Esophagus mucosa (tissue), 1 donor: ENCODE measurements at places on chromosomes 12 and 14. TPM values are rescaled to one million over a fixed set of nuclear protein-coding genes. Genes with fewer than 3 reads are reported as not detected.

DNA sequence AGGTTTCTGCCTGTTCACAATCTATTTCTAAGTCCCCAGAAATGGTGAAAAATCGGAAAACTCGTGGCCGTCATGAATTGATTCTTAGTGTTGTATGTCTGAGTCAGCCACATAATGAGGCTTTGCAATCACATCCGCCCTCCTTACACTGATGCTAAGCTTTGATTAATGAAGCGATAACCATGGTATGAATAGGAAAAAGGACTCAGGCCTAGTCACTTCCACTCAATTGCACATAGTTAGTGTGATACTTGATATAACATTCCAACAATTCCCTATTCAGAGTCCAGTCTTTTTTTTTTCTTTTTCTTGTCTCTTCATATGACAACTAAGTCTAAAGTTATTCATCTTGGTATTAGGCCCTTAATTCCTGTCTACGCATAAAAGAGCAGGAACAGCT is 1231.0 kb downstream of the VRK1 start:
- ATAC-seq = no peak

The VWF gene
- 53.7 TPM for total RNA-seq

GRCh38 chr14:55073856-55074255 is 22.4 kb downstream of the MAPK1IP1L start:
- no peak for ATAC-seq

DNA sequence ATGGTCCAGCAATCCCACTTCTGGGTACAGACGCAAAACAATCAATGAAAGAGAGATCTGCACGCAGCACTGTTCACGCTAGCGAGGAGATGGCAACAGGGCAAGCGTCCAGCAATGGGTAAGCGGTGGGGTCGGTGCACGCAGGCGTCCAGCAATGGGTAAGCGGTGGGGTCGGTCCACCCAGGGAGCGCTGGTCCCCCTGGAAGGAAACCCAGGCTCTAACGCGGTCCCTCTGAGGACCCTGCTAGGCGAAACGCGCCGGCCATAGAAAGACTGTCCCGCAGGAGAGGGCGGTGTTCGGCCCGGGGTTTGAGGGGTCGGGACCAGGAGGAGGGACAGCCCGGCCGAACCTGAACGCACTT is 618 bp upstream of the PGAM5 start:
- peak; percentile 27 for ATAC-seq

The EMP1 gene
- 1,972 TPM for total RNA-seq

GRCh38 chr12:124484067-124484466 is 83.3 kb downstream of the NCOR2 start:
- no peak for ATAC-seq

- no peak for ATAC-seq
These were observed 140.9 kb downstream of the TMEM30B start for GRCh38 chr14:61140271-61140670.

GRCh38 chr12:30779578-30779977 is 24.8 kb upstream of the CAPRIN2 start:
- no peak for ATAC-seq

The CCDC177 gene
- total RNA-seq = not detected
